ENCODE measurements at places on chromosomes 6 and 20.

GRCh38 chr6:90184334-90185298 lies 112.0 kb downstream of the BACH2 start:
- no peak for DNase-seq

GRCh38 chr6:71414486-71414885 lies 125.9 kb downstream of the OGFRL1 start:
- no peak for DNase-seq

- peak; percentile 23 for DNase-seq
Observed at GRCh38 chr20:1894951-1895673, at the start of gene SIRPA. Gene SIRPA, plus strand, starts transcription at chr20:1895407. Its CDS starts 41 bp downstream, at chr20:1895448.

DNA sequence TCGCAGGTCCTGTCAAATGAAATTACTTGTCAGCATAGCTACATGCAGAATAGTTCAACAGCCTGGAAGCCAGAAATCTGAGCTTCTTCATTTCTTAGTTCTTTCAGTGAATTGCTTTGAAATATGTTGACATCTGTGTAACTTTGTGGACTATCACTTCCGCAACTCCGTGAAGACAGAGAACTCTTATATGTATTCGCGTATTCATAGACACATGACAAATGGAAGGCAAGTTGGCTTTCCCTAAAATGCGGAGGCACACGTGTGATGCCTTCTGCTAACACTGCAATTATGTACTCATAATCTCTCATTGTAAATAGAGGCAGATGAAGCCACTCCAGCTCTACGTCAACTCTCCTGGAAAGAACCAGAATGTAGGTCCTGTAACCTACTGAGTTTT lies 701.5 kb downstream of the PRKN start:
- DNase-seq: no peak

- DNase-seq: no peak
Observed at GRCh38 chr6:129359811-129360681, 349.9 kb downstream of the ARHGAP18 start.

GRCh38 chr6:163806755-163807499 lies 392.4 kb downstream of the QKI start:
- DNase-seq: no peak

- DNase-seq: peak; percentile 99
Observed at GRCh38 chr6:24720604-24721460, 1.9 kb upstream of the C6orf62 start.

DNA sequence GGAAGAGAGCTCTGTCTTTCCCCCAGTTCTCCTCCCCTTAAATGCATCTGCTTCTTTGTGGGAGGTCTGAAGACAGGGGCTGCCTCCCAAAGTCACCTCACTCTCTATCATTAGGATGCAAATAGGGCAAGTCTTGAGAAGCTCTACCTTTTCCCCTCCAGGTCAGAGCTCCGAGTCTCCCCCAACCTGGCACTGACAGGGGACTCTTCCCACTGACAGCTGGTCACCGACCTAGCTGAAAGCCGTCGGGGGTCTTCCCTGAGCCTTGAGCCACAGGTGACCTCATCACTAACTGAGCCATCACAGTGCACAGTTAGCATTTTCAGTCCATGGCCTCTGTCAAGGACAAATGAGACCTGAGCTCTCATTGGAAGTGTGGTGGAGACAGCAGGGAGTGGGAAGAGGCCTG lies 386.7 kb downstream of the HACE1 start:
- DNase-seq: no peak

GRCh38 chr6:33075208-33075567 lies 602 bp upstream of the HLA-DPB1 start:
- no peak for DNase-seq

- DNase-seq: peak; percentile 93
Observed at GRCh38 chr6:64520050-64520449, 884.4 kb downstream of the PHF3 start.

DNA sequence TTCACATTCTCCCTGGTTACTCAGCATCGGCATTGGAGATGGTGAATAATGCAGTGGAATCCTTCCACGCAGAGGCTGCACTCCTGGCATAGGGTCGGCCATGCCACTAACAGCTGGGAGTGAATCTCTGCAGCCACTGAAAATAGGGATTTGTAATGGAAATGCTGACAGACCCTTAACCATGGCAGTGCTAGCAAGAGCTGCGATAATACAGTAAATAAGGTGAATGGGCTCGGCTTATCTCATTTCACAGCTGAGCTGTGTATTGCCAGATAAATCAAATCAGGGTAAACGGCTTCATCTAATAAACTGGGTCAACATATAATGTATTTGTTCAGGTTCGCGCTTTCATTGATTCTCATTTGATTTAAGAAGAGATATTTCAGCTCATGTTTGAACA lies 156.8 kb downstream of the SLC35B3 start:
- DNase-seq: no peak

GRCh38 chr6:102686461-102686860 lies 1293.0 kb downstream of the GRIK2 start:
- DNase-seq: no peak

DNA sequence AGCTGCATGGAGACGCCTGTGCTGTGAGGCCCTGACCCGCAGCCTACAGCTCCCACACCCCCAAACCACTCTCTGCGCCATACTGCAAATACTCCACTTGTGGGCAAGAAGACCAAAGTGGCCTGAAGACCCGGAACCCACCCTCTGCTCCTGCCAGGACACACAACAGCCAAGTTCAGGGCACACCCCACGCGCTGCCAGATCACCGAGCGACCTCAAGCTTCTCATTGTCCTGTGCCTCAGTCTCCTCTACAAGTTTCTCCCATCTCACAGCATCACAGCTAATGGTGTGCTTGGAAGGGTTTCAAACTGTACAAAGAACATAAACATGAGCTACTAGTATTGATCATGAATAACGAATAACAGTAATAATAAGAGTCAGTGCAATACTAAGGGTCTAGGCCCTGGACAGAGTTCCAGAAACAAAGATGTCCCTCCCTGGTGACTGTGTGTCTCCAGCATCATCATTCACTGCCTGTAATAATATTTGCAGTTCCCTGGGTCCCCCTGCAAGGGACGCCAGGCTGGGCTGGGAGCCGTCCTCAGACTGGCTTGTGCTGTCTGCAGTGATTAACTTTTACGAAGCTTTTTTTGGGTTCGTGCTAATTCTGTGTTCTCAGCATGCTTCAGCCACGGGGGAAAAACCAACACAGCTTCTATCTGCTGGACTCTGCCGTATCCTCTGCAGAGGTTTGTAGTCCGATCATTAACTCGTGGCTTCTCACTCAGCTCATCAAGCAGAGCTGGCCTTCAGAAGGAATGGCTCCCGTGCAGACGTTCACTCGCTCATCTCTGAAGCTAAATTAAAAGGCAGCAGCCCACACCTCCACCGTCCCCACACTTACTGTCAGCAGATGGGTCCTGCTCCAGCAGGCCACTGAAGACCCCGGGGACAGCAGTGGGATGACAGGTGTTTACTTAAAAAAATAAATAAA lies 81.6 kb upstream of the MPC1 start:
- DNase-seq: no peak

GRCh38 chr6:130489514-130489913 lies 123.7 kb downstream of the TMEM200A start:
- DNase-seq: no peak

GRCh38 chr6:168045141-168045691 lies 33.8 kb downstream of the FRMD1 start:
- no peak for DNase-seq

DNA sequence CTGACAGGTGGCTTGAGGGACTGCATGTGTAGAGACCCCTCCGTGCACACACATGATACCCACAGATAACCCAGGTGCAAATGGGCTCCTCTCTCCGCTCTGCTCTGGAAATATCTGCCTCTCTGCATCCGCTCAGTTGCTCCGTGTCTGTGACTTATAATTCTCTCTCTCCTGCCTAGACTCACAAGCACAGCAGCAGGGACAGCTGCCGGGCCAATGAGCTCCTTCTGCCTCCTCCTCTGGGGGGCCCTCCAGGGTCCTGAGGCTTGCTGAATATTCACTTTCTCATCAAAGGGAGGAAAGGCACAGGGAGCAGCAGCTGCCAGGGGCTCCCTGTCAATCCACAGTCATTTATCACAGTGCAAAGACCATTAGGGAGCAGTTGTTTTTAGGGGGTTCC lies 24.1 kb downstream of the LRFN2 start:
- no peak for DNase-seq

- DNase-seq: no peak
Observed at GRCh38 chr6:34194772-34195171, 41.9 kb upstream of the HMGA1 start.

DNA sequence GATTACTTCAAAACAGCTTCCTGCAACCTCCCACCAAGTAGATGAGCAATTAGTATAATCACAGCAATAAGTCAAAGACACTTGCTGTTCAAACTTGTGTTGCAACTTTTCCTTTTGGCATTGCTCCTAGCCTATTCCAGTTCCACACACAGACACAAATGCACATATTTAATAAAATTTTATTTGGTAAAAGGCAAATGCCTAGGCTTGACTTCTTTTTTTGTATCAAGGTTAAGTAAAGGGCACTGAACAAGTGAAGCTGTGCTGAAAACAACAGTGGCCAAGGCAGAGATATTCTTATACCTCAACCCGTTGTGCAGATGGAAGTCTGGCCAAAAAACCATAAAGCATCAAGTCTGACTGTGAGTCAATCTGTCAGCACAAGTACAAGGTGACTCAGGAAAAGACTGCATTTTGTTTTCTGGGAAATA lies 708.4 kb upstream of the CITED2 start:
- DNase-seq: peak; percentile 18

DNA sequence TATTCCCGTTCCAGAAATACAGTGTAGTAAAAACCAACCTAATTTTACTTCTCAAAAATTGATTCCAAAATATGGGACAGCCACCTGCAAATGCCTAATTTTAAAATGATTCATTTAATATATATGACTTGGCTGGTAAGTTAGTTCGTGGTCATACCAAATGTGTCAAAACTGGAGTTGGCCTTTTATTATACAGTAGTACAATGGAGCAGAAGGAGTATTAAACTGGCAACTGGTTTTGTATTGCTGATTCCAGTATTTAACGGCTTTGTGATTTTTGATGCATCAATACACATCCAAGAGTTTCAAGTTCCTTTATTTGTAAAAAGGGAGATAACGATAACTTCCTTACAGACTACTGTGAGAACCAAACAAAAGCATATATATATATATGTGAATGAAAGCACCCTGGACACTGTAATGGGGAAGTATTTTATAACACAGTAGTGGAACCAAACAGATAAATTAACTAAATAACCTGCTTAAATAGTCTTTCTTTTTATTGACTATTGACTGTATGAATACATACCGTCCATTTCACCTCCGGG lies 24.8 kb downstream of the SAMHD1 start:
- DNase-seq: no peak

DNA sequence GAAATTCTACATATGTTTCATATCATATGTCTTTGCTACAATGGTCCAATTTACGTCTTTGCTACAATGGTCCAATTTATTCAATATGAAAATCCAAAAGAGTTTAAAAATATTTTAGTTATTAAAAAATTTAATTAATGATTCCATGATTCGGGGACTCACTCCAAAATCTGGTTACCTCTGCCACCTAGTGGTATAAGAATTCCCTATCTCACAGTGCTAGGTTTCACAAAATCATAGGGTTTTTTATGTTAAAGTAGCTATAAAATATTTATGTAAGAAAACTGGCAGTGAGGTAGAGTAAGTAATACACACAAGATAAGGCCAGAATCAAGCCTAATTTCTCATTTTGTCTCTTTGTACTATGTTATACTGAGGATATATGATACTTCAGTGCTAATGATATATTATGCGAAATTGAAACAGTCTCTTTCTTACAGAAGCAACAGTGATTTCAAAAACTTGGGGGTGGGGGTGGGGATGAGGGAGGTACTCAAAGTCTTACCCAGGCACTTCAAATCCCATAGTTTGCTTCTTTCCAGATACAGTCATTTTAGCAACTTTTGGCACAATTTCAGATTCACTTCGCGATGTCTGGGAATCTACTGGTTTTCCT lies 52.3 kb downstream of the HBS1L start:
- no peak for DNase-seq

DNA sequence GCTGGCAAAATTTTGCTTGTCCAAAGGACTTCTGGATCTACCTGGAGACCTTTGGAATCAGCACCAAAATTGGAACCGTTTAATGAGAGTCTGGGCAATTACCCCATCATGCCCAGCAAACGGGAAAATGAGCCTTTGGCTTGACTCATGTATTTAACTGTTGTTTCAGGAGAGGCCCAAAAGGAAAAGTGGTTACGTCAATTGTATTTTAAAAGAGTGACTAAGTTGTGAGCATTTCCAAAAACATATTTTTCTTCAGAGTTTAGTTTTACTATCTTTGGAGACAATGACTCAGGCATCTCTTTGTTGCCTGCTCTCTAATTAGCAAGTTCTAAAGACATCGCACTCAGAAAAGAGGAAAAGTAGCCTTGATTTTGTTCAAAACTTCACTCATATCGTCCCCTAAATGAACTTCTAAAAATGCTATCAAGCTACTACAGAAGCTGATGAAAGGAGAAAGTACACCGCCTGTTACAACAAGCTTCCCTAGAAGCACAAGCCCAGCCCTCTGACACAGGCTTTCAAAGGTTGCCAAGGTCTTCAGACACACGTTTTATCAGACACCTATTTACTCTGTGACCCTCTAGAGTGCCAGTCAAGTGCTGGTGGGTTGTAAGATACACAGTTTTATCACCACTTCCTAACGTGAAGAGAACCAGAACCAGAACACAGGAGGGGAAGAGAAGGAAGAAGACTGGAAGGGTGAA lies 146.2 kb downstream of the TBX18 start:
- DNase-seq: peak; percentile 89

DNA sequence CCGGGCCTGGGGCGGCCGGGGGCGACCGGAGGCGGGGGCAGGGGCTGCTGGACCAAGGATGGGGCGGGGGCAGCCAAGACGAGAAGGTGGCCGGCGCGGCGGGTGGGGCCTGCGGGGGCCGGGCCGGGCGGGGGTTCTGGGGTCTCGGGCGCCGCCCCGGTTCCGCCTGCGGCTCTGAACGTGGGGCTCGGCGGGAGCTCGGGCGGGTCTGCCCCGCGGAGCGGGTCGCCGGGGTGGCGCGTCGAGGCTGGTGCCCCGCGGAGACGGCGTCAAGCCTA lies 204 bp downstream of the ADRM1 start:
- DNase-seq: no peak

DNA sequence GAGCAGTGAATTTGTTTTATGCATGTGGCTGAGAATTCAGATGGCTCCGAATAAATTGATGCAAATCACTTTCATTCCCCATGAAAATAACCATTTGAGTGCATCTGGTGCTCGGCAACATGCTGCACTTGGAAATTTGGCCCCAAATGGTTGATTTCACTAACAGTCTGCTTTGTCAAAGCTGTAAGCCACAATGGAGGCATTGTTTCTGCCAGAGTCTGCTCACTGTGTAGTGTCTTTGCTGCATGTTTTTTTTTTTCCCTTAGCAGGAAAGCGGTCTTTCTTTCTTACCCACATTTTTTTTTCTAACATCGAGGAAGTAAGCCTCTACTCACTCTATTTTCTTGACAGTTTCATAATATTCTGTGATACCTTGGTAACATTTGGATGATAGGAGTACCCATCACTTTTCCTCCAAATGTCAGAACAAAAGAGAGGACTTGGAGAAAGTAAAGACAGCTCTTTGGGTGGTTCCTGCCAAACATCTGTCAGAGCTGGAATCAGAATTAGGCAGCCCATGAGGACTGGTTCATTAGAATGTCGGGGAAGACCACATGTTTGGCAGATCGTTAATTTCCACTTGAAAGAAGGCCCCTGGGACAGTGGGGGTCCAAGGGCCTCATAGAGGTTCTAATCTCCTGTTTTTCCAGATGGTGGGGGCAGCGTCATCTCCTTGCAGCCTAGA lies 149.5 kb downstream of the DOK5 start:
- DNase-seq: no peak
